Fibroblast of pulmonary artery (primary cell): ENCODE measurements at places on chromosomes 3 and 15.

DNA sequence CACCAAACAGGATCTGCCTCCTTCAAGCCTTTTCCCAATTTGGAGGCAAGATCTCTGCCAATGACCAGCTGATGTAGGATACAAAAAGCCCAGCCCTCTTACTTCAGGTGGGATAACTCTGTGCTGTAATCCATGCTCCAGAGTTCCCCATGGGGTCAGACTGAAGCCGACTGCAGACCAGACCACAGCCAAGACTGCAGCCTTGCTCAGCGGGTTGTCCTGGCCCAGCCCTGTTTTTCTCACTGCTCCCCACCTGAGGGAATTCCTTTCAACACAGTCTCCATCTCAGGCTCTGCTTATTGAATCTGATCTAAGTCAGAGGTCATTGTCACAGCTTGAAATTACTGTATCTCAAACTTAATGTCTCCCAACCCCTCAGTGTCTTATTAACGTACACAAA is 207.0 kb downstream of the MYRIP start:
- DNase-seq: no peak

DNA sequence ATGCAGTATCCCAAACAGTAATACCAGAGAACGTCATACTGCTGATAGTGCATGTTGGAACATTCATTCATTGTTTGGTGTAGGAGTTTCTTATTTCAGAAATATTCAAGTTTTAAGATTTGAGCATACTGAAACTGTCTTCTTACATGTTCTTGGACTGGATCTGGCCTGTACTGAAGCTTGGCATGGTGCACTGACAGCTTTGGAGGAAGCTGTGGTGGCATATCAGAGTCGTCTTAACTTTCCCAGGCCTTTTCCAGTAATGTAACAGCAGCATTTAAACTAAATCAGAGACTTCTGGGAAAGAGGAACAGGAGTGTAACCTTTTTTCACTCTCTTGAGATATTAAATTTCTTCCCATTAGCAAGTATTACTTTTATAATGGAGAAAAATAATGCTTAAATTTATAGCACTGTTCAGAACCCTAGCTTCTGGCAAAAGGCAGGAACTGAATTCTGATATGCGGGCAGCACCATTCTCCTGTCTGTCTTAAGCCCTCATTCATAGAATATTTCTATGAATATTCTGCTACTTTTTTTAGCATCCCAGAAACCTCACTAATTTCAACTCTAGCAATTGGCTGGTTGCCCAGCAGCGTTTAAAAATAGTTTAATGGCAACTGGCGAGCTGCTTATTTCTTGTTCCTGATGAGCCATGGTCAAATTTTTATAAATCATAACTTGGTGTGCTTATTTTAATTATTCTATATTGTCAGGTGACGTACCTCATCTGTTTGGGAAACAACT is 31.1 kb downstream of the DNAJC13 start:
- peak; percentile 66 for DNase-seq

DNA sequence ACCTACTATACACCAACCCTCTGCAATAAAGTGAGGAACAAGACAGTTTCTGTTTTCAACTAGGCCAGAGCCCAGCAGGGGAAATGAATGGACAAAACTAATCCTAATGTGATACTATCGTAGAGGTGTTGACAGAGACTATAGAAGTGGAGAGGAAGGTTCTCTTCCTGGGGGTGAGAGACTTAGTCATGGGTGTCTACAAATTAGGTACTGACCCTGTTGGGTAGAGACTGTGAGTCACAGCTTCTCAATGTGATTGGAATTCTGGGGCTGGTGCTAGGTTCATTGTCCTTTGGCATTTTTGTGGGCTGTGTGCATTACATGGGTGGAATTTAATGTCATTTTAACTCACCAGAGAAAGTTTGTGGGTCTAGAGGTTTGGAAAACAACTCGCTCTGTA is 79.3 kb downstream of the ADAMTSL3 start:
- peak; percentile 74 for DNase-seq

GRCh38 chr3:4501437-4501836 is 8.3 kb downstream of the ITPR1 start:
- no peak for DNase-seq

- no peak for DNase-seq
These were observed 20.1 kb upstream of the C3orf49 start for GRCh38 chr3:63798949-63799348.

GRCh38 chr3:186979852-186980251 is 49.5 kb downstream of the ST6GAL1 start:
- DNase-seq: no peak

- DNase-seq: no peak
These were observed 402.9 kb upstream of the C2CD4B start for GRCh38 chr15:62568004-62568403.

DNA sequence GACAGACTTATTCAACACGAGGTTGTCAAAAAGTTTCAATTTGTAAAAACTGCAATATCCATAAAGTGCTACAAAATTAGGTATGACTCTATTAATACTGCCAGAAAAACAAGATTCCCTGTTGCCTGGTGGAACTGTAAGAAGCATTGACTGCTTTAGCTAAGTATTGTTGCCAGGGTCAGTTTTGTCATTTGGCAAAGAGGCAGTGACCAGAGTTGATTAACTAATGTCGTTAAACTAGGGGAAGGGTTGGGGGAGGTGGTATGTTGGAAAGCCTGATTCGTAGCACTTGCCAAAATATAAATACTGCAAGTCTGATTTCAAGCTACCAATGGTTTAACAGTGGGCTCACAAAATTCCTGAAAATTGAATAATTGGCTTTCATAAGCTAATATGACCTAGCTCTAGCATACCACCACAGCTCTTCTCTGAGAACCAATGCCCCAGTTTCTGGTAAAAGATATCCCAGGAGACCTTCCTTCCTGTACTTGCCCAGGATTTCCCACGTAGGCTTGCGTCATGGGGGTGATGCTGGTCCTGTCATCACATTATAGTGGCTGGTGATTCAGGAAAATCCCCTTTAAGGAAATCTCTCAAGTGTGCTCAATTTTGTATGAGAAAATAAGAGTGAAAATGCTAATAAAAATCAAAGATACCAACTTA is 266.4 kb upstream of the TBC1D5 start:
- DNase-seq: peak; percentile 54

DNA sequence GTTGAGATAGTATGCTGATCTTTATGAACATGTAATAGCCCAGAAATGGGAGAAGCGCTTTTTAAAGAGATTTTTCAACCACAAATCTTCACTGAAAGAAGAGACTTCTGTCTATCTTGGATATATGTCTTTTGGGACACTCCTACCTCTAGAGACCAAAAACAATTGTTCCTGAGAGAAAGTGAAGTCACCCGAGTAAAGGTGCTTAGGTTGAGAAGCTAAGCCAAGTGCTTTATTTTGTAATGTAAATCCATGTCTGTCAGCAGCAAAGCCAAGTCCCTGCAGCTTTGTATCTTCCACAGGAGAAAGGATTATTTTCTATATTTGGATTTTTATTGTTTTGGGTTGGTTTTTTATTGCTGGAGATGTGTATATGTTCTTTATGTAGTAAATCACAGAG is 32.1 kb upstream of the B3GALNT1 start:
- DNase-seq: no peak

DNA sequence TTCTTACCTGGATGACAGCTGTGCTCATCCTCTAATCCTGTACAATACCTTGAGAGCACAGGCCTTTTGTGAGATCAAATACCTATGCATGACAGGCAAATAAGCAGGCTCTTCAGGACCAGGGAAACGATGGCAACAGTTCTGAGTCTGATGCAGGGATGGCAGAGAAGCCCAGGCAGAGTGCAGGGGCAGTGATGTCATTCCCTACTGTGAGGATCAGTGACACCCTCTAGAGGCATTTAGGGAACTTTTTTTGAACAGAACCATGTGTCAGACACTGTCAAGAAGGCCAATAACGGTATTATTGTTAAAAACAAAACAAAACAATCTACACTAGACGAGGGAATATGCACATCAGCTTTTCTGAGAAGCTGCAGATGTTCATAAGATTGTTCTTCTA is 314.8 kb upstream of the CTDSPL start:
- peak; percentile 46 for DNase-seq

DNA sequence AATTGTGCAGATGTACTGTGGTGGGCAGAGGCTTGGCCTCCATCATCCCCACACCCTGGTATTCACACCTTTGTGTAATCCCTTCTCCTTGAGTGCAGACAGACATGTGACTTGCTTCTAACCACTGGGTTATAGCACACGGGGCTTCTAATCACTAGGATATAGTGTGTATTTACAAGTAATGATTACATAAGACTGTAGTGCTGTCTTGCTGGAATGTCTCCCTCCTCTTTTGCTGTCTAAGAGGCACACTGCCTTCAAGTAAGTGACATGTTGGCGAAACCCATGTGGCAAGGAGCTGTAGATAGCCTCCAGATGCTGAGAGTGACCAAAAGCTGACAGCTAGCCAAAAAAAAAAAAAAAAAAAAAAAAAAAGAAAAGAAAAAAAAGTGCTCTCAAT is 542.7 kb upstream of the MDFIC2 start:
- DNase-seq: no peak
